EL (cell line): ENCODE measurements at places on chromosomes 5 and 9.
A peak's percentile ranks its signal among the peaks of the same experiment; 100 is the strongest.

- DNase-seq = no peak
Observed at GRCh38 chr9:131181091-131181681, 55.8 kb downstream of the NUP214 start.

- DNase-seq = no peak
Observed at GRCh38 chr5:73487815-73488214, 10.4 kb upstream of the BTF3 start.

GRCh38 chr9:104808035-104808614 is 44.2 kb downstream of the NIPSNAP3B start:
- peak; percentile 56 for DNase-seq

DNA sequence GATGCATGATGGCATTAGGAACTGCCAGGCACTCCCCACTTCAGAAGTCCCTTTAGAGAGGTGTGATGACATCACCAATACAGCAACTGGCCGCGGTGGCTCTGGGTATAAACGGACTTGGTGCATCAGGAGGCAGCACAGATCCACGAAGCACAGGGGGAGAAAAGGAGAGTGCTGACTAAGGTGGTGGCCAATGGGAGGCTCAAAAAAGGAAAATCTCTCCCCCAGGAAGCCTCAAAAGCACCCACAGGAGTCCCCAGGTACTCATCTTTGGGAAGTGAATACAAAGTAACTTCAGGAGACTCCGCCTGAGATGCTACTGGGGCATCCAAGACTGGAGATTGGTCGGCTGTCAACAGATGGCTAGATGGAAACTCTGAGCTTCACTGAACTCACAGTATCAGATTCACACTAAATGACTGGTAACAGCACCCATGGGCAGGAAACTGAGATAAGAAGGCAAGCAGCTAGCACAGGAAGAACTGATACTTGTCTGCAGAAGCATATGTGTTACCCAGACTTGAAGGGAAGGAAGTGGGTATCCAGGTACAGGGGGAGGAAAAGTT is 7.6 kb downstream of the TTC39B start:
- DNase-seq = no peak
